ENCODE measurements at places on chromosomes 12 and 14.

- DNase-seq: no peak
Observed at GRCh38 chr12:82448911-82449578, 90.7 kb downstream of the METTL25 start.

DNA sequence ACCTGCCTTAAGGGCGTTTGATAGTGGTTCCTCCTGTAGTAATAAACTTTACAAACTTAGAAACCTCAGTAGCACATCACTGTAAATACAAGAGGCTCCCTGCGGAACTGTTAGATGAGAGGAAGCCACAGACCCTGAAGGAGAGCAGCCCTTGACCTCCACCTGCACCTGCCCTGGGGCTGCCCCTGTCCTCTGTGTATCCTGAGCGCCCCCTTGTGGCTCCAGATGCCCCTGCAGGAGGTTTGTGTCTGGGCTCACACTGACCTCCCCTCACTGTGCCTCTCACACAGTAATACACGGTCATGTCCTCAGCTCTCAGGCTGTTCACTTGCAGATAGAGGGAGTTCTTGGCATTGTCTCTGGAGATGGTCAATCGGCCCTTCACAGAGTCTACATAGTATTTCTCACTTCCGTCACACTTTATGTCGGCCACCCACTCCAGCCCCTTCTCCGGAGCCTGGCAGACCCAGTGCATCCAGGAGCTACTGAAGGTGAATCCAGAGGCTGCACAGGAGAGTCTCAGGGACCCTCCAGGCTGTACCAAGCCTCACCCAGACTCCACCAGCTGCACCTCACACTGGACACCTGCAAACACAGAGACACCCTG, 1059.8 kb downstream of the TMEM121 start:
- DNase-seq: no peak

GRCh38 chr12:102394200-102394599, 86.2 kb downstream of the IGF1 start:
- no peak for DNase-seq

- no peak for DNase-seq
Observed at GRCh38 chr12:104782296-104782695, 175.8 kb downstream of the SLC41A2 start.

DNA sequence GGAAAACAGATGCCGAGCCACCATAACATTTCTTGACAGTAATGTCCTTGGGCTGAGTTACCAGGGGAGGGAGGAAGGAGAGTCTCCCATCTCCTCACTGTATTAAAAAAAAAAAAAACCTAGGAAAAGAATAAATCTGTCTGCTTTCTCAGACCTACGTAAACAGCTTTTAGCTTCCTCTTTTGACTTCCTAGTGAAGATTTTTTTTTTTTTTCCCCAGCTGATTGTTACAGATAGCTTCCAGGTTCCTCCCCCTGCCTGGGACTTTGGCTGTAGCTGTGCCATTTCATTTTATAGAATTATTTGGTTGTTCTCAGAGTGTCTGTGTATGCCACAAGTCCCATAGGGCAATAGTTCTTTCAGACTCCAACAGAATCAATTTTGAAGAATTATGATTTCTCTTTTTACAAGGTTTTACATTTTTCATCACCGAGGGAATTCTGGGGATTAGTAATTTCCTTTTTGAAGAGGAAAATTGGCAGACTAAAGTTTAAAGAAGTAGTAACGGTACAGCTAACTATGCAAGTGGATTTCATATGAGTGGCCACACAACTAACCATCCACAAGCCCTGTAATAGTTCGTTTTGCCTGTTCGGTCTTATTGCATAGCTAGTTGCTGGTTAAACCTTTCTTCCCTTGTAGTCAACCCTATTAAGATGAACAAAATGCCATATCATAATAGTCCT, 23.1 kb upstream of the GNS start:
- peak; percentile 62 for DNase-seq

- peak; percentile 10 for DNase-seq
Observed at GRCh38 chr12:2583091-2583497, 211.7 kb upstream of the FKBP4 start.

GRCh38 chr12:65632131-65632855, 192.0 kb upstream of the HMGA2 start:
- no peak for DNase-seq

DNA sequence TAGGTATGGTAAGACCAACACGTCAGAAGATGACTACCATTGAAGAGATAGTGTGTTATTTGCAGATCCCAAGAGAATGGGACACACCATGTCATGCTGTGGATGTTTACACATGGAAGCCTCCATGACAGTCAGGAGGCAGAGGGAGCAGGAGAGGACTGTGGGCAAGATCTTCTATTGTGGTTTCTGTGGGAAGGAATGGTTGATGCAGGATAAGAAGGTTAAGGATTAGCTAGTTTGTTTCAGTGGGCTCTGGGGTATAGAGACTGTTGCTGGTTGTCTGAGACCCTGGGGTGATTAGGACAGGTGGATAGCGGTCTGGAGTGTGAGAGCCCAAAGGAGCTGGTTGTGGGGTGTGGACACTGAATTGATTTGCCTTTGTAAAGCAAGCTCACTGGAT, 23.3 kb downstream of the TAS2R7 start:
- no peak for DNase-seq

GRCh38 chr12:19740472-19741131, 301.3 kb downstream of the AEBP2 start:
- DNase-seq: no peak

DNA sequence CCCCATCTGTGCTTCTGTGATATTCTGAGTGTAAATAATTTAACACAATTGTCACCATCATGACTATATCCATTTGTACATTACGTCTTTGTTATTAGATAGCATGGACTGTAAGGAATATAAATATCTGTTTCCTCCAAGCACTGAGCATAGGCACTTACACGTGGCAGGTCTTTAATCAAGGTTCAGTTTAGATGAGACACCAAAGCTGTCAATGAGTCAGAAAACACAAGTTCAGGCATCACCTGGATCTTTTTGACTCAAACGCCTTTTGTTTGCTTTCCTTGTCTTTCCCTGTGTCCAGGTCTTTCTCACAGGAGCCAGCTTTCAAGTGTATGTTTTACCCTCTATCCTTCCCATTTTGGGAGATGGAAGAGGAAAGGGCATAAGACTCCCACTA, 163.2 kb upstream of the CCDC198 start:
- no peak for DNase-seq

DNA sequence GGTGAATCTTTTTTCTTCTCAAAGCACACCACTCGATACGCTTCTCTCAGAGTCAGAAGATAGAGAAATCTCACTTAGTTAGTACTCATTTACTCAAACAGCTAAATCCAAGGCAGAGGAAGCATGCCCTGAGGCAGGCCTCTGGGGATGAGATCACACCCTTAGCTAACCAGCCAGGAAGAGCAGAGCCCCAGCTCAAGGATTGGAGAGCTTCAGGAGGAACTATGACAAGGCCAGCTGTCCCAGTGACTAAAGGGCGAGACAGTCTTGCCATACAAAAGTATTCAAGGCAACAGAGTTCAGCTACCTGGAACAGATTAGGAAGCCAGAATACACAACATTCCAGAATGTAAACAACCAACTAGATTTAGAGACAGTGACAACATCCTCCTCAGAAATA, 197.7 kb upstream of the CCDC196 start:
- DNase-seq: no peak

DNA sequence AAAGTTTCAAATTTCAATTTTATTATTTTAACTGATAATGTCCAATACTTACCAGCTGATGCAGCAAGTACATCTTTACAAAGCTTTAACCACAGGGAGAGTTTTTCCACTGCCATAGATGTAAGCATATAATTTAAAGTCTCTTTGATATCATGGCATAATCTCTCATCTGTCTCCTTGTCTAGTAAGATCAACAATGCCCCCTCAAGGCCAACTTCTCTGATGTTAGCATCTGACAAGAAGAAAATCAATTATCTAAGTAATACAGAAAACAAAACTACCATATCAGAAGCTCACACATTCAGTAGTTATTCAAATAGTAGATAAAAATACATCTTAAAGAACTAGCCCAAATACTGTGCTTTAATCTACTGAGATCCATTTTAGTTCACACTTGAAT, 94.2 kb downstream of the HEATR5A start:
- no peak for DNase-seq

DNA sequence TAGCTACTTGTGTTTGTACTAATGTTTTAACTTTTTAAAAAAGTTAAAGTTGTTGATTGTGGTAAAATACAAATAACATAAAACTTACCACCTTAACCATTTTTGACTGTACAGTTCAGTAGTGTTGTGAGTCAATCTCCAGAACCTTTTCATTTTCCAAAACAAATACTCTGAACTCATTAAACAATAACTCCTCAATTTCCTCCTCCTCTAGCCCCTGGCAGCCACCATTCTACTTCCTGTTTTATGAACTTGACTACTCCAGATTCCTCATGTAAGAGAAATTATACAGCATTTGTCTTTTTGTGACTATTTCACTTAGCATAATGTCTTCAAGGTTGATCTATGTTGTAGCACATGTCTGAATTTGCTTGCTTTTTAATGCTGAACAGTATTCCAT, 299.1 kb upstream of the AMIGO2 start:
- DNase-seq: peak; percentile 65

- DNase-seq: no peak
Observed at GRCh38 chr14:93113678-93114067, 2.1 kb downstream of the ITPK1 start.

- no peak for DNase-seq
Observed at GRCh38 chr12:92466391-92467305, 236.1 kb upstream of the PLEKHG7 start.

DNA sequence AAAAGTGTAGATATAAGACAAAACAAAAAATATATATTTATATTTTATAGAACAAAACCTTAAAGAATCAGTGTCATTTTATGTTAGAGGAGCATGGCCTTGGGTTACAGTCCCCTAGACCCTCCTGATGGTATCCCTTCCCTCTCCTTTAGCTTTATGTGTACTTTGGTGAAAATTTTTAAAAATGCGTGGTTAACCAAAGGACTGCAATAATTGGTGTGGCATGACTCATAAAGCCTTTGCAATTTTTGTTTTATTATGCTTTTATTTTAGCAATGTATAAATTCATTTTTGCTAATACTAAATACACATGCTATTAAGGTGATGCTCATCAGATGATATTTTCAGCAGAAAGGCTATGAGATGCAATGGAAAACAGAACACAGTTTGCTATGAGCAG, 264.4 kb downstream of the SYT1 start:
- DNase-seq: no peak

GRCh38 chr12:77113971-77114370, 48.6 kb upstream of the E2F7 start:
- DNase-seq: no peak

- DNase-seq: no peak
Observed at GRCh38 chr14:95531473-95531872, 3.4 kb upstream of the GLRX5 start.

GRCh38 chr12:92619730-92620684, 82.8 kb upstream of the PLEKHG7 start:
- no peak for DNase-seq

DNA sequence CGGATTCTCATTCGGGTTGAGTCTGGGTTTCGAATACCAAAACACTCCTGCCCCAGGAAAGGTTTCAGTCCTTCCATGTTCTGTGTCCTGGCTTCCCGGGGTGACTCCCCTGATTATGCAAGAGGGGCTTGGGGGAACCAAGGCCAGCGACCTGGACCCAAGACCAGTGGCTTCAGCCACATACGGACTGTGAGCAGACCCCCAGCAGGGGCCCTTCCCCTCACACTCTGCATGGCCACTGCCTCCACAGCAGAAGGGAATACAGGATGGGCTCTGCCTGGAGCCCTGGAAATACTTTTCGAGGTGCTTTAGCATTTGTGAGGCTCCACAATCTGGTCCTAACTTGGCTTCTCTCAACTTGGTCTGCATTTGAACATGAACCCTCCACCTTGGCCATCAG, 19.1 kb downstream of the HDAC7 start:
- DNase-seq: no peak

DNA sequence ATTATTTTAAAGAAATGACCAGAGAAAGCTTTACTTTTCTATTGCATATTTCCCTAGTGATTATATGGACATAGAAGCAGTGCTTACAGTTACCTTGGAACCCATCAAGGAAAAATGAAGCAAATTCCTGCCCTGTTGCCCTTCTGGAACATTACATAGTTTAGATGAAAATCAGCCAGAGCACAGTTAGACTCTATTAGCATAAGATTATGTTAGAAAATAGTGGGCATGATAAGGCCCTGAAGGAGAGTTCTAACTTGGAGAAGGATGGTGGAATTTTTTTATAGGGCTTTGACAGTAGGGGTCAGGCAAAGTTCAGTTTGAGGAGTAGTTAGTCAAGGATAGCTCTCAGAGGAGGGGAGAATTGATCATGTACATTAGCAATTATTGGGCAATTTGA, 74.3 kb downstream of the FUT8 start:
- DNase-seq: no peak

DNA sequence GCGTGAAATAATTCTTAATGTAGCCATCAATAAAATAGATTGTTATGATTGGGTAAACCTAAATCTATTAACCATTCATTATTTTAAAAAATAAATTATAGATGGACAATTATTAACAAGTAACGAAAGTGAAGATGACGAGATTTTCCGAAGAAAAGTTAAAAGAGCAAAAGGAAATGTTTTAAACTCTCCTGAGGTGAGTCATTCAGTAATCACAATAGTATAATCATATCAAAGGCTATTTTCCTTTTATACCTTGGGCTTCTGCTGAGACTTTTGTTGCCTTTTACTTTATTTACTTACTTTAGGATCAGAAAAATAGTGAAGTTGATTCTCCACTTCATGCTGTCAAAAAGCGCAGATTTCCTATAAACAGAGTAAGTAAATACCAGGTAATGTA, 45.6 kb downstream of the FANCM start:
- DNase-seq: no peak

DNA sequence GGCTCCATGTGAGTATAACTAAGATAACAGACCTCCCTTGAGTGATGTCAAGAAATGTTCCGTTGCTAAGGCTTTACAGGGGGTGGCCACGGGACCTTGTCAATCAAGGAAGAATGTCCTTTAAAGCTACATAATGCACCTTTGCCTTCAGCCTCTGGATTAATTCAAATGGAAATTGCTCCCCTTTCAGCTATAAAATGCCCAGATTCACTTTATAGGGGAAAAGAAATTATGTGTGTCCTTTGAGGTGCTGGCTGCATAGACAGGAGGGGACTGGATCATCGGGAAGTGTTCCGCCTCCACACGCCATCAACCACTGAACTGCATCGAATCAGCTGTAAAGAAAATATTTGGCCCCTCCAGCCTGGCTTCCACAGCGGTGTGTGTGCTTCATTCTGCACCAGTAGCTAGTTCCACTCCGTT, 415.4 kb downstream of the DPF3 start:
- no peak for DNase-seq

DNA sequence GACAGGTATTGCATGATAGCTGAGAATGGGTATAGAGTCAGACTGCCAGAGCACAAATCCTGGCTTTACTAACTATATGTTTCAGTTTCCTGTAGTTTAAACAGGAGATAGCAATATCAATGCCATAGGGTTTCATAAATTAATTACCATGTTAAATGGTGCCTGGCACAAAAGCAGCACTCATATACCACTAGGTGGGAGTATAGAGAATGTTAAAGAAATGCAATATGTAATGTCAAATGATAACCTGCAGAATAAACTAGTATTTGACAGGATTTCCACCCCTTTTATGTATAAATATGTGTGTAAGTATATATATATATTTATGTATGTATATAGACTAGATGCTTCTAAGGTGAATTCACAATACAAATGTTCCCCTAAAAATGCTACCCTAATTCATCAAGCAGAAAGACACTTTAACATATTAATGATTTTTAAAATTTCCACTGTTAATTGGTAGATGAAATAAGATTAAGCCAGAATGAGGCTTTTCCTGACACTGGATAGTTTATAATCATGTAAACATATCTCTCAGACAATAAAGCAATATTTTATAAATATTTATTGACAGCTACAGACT, 8.6 kb downstream of the WDR89 start:
- DNase-seq: no peak
